ENCODE measurements at places on chromosomes 1 and 21. TPM values are rescaled to one million over a fixed set of nuclear protein-coding genes. Genes with fewer than 3 reads are reported as not detected.

DNA sequence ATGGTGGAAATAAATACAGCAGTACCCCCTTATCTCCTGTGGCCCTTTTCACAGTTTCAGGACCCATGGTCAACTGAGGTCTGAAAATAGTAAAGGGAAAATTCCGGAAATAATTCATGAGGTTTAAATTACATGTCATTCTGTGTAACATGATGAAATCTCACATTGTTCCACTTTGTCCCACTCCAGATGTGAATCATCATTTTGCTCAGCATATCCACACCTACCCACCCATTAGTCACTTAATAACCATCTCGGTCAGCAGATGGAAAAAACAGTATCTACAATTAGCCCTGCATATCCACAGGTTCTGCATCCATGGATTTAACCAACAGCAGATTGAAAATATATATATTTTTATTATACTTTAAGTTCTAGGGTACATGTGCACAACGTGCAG lies 86.9 kb upstream of the GORAB start:
- DNase-seq: no peak

GRCh38 chr1:54378157-54378873 lies 27.9 kb downstream of the SSBP3 start:
- DNase-seq: no peak

DNA sequence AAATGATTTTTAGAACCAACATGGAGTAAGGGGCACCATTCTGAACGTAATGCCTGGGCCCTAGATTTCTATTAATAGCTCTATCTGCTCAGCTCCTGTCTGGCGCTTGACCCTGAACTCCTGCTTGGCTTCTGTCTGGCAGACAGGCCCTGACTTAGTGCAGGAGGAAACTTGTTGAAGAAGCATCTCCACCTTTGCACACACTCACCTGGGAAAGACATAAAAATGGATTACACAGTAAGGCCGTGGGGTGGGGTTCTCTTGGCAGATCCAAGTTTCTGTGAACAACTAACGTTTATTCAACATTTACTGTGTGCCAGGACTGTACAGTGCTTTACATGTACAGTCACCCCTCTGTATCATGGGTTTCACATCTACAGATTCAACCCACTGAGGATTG lies 62.1 kb upstream of the CNIH3 start:
- DNase-seq: no peak

- no peak for DNase-seq
Measured at GRCh38 chr1:64295561-64295960, 92.1 kb downstream of the UBE2U start.

- DNase-seq: no peak
Measured at GRCh38 chr21:38807986-38808385, 2.3 kb downstream of the ETS2 start.

GRCh38 chr1:118147522-118147921 lies 37.5 kb downstream of the SPAG17 start:
- DNase-seq: no peak

GRCh38 chr1:25715888-25716287 lies 84.1 kb upstream of the SELENON start:
- DNase-seq: no peak

DNA sequence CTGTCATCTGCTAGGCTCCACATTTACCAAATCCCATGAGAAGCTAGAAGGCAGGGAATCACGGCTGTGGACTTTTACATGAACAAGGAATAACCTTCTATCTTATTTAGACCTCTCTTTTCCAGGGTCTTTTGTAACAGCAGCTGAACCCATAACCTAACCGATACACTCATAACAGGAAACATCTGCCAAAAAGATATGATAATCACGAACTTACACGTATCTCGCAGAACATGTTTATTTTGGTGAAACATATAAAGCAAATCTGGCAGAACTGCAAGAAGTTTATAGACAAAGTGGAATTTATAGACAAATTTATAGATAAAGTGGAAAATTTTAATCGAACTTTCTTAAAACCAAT lies 20.4 kb downstream of the TINAGL1 start:
- no peak for DNase-seq

GRCh38 chr1:36605942-36606640 lies 123.4 kb upstream of the CSF3R start:
- DNase-seq: no peak

- DNase-seq: no peak
Measured at GRCh38 chr21:45150638-45151131, 76.3 kb downstream of the ADARB1 start.

GRCh38 chr1:104884939-104885338 lies 1135.2 kb downstream of the AMY1C start:
- no peak for DNase-seq

DNA sequence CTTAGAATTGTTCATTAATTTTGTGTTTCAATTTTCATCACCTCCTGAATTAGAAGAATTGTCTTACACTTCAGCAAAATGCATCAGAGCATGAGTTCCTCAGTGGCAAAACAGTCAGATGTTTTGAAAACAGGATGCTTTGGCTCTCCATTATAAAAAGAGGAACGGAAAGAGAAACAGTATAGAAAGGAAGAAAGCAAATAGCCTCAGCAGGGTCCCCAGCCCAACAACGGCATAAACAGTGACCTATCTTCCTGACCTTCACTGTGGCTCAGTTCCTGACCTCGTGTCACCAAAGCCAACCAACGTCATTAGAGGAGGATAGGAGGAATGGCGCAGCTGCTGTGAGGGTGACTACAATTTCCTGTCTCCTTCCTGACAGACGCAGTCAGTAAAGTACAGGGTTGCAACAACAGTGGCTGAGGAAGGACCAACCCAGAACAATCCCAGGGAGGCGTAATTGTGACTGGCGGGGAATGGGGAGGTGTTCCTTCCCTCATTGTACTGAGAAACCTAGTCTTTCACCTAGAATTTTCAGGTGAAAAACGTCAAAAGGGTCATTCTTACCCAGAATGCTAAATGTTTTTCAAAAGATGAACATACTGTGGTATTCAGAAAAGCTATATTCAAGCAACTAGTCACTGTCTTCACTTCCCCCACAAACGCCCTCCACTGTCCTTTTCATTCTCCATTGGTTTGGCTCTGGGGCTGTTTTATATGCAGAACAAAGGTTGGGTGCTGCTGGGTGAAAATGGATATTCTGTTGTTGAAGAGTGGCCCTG lies 197.9 kb upstream of the SGIP1 start:
- peak; percentile 28 for DNase-seq

DNA sequence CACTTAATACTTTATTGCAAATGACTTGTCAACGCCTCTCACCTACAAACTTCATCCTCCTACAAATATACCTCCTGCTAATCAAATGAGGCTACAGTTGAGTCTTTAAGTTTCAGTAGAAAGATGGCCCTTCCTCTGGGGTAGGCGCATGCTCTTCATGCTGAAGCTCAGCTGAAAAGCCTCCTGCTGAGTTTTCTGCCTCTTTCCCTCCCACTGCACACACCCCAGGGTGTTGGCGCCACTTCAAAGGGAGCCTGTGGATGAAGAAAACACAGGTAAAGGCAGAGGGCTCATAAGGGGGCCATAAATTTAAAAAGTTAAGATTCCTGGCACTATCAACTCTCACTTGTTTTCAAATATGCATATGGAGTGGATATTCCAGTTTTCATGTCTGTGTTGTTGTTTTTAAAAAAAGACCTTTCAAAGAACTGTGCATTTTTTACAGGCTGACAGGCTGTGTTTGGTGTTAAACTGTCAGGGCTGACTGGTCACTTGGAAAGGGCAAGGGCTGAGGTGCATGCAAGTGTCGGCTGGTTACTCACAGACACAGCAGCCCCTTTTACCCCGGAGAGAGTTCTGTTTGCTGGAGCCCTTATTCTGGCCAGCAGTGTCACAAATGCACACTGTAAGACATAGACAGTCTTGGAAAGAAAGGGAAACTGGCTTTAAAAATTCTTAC lies 42.9 kb upstream of the LGALS8 start:
- DNase-seq: no peak

- DNase-seq: no peak
Measured at GRCh38 chr1:15443281-15443680, 5.0 kb downstream of the CTRC start.

Gene NBPF3
- total RNA-seq: 4.2 TPM

Gene FCAMR
- not detected for total RNA-seq

Gene DEPDC1
- not detected for total RNA-seq

Gene BRDT
- total RNA-seq: not detected

Gene RIPPLY3
- total RNA-seq: not detected

Gene MYOG
- not detected for total RNA-seq

Gene RHBDL2
- total RNA-seq: not detected

Measured in thoracic aorta (tissue), 2 donors.